CD8-positive, alpha-beta memory T cell (primary cell): ENCODE measurements at places on chromosomes 2 and 18. TPM values are rescaled to one million over a fixed set of nuclear protein-coding genes. Genes with fewer than 3 reads are reported as not detected.

DNA sequence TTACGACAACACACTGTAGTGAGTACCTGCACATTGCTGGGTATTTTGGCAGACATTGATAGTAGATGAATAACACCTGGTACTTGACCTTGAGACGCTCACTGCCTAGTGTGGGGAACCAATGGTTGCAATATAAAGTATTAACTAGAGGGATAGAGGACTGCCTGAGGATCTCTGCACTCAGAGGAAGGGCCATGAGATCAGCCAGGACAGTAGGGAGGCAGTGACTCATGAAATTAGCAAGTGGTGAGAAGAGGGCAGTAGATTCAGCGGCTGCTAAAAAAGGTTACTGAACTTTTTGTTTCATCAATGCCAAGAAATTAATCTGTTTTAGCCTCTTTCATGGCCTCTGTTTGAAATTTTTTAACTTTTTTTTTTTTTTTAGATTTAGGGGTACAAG lies 250.8 kb upstream of the TCF4 start:
- no peaks in the 10 kb centered on the region for H3K27me3 ChIP-seq
- no peak for DNase-seq
- H3K4me1 ChIP-seq, result no peaks in the 10 kb centered on the region
- H3K27ac ChIP-seq, result no peak overlapping the region

DNA sequence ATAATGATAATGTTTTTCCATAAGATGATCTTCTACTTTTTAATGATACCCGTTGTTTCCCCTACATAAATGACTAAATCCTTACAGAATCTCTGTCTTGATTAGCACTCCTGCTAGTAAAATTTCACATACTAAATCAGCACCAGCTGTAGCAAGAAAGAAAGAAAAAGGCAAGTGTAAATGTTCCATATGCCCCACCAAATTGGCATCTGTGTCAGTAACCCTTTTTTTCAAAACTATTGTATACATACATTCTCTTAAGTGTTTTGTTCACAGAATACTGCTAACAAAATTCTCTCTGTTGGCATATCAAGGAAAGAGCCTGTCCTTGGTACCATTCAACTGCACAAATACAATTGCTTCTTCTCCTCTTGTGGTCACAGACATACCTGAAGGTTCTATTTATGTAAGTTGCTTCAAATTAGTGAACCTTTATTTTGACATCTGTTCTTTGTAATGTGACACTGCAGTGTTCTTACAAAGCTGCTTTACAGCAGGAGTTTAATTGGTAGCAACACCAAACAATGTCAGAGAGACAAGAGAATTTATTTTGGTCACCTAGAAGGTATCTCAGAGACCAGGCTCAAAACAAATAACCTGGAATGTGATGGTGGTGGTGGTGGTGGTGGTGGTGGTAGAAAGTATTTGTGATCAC lies 641.9 kb downstream of the ZEB2 start:
- no peak overlapping the region for H3K27ac ChIP-seq
- H3K27me3 ChIP-seq, result no peaks in the 10 kb centered on the region
- no peak for DNase-seq

DNA sequence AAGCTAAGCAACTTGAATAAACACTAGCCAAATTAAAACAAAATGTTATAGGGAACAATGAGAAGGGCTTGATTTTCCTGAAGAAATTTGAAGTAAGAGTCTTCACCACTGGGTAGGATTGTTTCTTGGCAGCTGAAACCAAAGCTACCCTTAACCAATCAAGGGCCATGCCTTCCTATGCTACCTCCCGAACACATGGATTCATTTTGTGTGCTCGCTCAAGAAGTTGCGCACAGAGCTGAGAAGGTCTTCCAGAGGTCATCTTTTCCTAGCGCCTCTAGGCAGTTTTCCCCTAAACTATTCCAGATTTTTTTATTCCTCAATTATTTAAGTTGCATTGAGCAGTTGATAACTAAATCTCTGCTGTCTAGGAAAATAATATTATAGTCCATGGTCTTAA lies 264.6 kb downstream of the RBM43 start:
- no peak overlapping the region for H3K27ac ChIP-seq
- no peak for DNase-seq
- no peaks in the 10 kb centered on the region for H3K4me1 ChIP-seq
- H3K36me3 ChIP-seq, result no peaks in the 10 kb centered on the region

DNA sequence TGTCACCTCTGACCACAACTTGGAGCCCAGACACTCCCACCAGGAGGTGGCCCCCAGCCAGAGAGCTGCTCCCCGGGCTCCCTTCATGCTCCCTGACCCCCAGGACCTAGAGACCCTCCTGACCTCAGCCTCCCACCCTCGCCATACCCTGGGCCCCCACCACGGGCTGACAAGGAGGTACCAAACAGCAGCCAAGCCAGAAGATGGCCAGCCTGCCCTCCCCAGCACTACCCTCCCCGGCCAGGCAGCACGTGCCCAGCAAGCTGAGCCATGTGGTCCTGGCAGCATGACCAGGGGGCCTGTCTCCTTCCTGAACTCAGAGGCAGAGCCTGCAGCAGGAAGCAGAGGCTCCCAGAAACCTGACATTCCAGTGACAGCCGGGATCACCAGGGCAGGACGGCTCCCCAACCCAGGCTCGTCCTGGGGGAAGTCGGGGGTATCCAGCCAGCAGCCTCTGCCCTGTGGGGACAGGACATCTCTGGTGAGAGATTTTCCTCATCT lies 69.4 kb upstream of the GPC1 start:
- H3K36me3 ChIP-seq, result no peaks in the 10 kb centered on the region
- H3K27ac ChIP-seq, result no peak overlapping the region
- DNase-seq, result no peak
- no peak overlapping the region for H3K4me3 ChIP-seq

- peaks cover 3% of the 10 kb centered on the region for H3K27me3 ChIP-seq
- H3K4me3 ChIP-seq, result no peak overlapping the region
- peaks cover 7% of the 10 kb centered on the region for H3K4me1 ChIP-seq
- H3K27ac ChIP-seq, result no peak overlapping the region
- DNase-seq, result no peak
- H3K36me3 ChIP-seq, result no peaks in the 10 kb centered on the region
Observed at GRCh38 chr2:127574656-127575055, 39.2 kb downstream of the MYO7B start.

DNA sequence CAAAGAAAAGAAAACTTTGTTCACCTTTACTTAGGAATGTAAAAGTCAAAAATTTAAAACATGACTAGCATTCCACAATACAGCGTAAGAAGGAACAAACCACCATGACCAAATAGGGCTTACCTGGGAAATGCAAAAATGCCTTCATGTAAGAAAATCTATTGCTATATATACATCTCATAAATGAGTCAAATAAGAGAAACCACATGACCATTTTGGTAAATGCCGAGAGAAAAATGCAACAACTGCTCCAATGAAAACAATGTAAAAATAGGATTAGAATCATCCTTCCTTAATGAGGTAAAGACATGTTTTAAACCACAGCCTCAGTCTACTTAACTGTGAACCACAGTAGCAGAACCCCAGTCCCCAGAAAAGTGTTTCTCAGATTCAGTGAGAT lies 49.4 kb downstream of the TGOLN2 start:
- H3K27ac ChIP-seq, result no peak overlapping the region
- no peak for DNase-seq
- no peaks in the 10 kb centered on the region for H3K27me3 ChIP-seq
- no peaks in the 10 kb centered on the region for H3K4me1 ChIP-seq
- no peak overlapping the region for H3K4me3 ChIP-seq
- H3K36me3 ChIP-seq, result no peaks in the 10 kb centered on the region

- no peaks in the 10 kb centered on the region for H3K4me1 ChIP-seq
- H3K27ac ChIP-seq, result no peak overlapping the region
- no peak overlapping the region for H3K4me3 ChIP-seq
- H3K36me3 ChIP-seq, result no peaks in the 10 kb centered on the region
- H3K27me3 ChIP-seq, result no peaks in the 10 kb centered on the region
Observed at GRCh38 chr2:150607390-150607811, 119.9 kb upstream of the RND3 start.

DNA sequence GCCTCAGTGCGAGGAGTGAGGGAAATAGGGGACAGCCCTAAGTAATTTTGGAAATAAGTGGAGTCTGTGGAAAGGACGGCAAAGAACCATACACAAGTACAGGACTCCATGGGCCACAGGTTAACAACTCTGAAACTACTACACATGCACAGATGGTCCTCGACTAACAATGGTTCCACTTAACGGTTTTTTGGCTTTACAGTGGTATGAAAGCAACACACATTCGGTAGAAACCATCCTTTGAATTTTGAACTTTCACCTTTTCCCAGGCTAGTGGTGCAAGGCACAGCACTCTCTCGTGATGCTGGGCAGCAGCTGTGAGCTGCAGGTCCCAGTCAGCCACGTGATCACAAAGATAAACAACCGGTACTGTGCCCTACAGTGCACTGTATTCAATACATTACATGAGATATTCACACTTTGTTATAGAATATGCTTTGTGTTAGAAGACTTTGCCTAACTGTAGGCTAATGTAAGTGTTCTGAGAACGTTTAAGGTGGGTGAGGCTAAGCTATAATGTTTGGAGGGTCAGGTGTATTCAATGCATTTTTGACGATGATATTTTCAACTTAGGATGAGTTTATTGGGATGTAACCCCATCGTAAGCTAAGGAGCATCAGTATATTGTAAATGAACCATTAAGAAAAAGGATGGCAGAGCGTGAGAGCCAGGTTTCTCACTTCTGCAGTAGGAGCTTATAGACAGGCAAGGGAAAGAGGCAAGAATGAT lies 44.6 kb downstream of the TBC1D8 start:
- no peaks in the 10 kb centered on the region for H3K4me1 ChIP-seq
- no peak overlapping the region for H3K27ac ChIP-seq
- no peaks in the 10 kb centered on the region for H3K36me3 ChIP-seq
- H3K4me3 ChIP-seq, result no peak overlapping the region
- no peak for DNase-seq

DNA sequence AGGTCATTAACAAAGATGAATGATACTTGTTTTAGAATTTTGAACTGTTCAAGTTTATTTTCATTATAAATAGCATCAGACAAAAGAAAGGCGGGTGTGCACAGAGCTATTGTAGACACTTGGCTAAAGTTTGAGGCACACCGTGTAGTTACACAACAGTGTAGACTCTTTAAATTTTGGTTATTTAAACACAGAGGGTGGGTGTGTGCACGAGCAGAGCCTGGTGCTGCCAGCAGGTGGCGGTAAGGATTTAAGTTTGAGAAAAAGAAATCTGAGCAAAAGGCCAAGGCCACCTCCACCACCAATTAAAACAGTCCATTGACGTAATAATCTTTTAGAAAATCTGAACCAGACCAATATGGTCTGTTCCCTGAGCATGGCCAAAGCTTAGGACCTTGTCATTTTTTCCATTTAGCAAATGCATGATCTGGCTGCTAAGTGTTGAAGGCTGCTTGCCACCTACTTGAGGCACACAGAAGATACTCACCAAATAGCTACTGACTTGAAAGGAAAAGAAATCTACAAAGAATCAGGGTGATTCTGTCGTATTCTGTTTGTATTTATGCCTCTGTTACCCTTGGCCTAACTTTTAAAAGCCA lies 14.3 kb downstream of the COPS7B start:
- no peaks in the 10 kb centered on the region for H3K4me1 ChIP-seq
- H3K4me3 ChIP-seq, result no peak overlapping the region
- DNase-seq, result peak; percentile 5
- H3K36me3 ChIP-seq, result peaks cover 39% of the 10 kb centered on the region
- no peak overlapping the region for H3K27ac ChIP-seq

PRKD3 gene
- polyA plus RNA-seq, result 22.9 TPM

NIFK gene
- polyA plus RNA-seq, result 54.4 TPM

CRYBA2 gene
- not detected for polyA plus RNA-seq

CRYGD gene
- polyA plus RNA-seq, result not detected
